Tibial nerve (tissue), 4 donors: ENCODE measurements at places on chromosomes 11 and 22.

GRCh38 chr11:91921974-91922373 is 302.6 kb upstream of the FAT3 start:
- no peaks in the 10 kb centered on the region for H3K27me3 ChIP-seq
- no peaks in the 10 kb centered on the region for H3K4me1 ChIP-seq
- H3K36me3 ChIP-seq: no peaks in the 10 kb centered on the region
- H3K4me3 ChIP-seq: no peak overlapping the region
- no peak overlapping the region for H3K27ac ChIP-seq
- DNase-seq: no peak

GRCh38 chr11:76200006-76200940 is 6.0 kb downstream of the WNT11 start:
- H3K27ac ChIP-seq: no peak overlapping the region
- H3K4me3 ChIP-seq: no peak overlapping the region
- DNase-seq: no peak
- no peaks in the 10 kb centered on the region for H3K4me1 ChIP-seq
- H3K36me3 ChIP-seq: no peaks in the 10 kb centered on the region
- H3K27me3 ChIP-seq: peaks cover 13% of the 10 kb centered on the region

DNA sequence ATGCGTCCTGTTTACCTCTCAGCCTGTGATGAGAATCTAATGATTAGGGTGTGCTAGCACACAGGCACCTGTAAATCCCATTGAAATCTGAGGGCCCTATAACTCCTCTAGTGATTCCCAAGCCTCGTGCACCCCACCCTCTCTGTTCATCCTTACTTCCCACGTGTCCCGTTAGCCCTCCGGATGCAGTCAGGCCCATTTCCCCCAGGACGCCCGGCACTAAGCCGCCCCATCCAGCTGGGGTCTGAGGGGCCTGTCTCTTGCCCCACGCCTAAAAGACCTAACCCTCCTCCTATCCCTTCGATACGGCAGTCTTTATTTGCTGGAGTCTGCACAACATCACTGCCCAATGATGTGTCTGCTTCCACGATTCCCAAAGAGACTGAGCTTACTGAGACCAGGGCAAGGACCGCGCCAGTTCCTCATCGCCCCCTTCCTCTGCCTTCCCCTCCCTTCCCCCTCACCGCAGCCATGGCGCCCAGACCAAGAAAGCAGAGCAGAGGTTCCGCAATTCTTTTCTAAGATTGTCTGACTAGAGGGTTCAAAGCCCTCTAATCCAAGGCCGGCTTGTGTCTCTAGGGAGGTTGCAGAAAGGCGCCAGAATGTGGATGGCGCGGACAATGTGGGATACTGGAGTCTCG is 1.1 kb upstream of the FADS2 start:
- H3K4me3 ChIP-seq: peak overlapping the region; percentile 69
- H3K36me3 ChIP-seq: no peaks in the 10 kb centered on the region
- no peak for DNase-seq

DNA sequence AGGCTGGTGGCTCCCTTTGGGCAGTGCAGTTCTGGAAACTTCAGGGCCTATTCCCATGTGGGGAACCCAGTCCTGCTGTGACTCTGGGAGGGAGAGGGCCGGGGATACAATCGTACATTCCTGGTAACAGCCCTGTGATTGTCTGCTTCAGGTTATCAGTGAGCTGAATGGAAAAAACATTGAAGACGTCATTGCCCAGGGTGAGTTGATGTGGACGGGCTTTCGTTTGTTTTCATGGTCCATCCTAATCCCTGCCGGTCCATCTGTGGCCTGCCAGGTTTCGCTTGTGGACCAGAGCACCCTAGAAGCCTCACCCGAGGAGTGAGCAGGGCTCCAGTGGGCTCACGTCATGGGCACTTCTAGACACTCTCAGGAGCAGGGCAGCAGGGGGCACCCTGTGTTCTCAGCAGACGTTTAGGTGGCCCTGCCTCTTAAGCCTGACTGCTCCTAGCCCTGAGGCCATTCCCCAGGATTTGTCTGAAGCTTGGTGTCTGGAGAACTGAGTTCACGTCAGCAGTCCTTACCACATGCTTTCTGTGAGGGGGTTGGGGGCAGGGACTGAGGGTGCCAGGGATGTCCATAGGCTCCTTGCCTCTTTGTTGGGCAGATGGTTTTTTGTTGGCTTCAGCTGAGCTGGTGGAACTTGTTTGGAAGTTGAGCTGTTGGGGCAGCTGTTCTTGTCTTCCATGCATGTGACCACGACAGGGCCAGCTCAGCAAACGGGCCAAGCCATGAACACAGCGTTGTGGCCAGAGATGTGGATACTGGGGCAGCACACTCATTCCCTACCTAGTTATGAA is 1.9 kb downstream of the RPLP2 start:
- H3K36me3 ChIP-seq: no peaks in the 10 kb centered on the region
- no peak for DNase-seq
- H3K27ac ChIP-seq: no peak overlapping the region
- peaks cover 34% of the 10 kb centered on the region for H3K4me1 ChIP-seq

- H3K36me3 ChIP-seq: no peaks in the 10 kb centered on the region
- H3K27me3 ChIP-seq: no peaks in the 10 kb centered on the region
- H3K27ac ChIP-seq: peak overlapping the region; percentile 92
These were observed 28.7 kb upstream of the NAV2 start for GRCh38 chr11:19683862-19684491.

DNA sequence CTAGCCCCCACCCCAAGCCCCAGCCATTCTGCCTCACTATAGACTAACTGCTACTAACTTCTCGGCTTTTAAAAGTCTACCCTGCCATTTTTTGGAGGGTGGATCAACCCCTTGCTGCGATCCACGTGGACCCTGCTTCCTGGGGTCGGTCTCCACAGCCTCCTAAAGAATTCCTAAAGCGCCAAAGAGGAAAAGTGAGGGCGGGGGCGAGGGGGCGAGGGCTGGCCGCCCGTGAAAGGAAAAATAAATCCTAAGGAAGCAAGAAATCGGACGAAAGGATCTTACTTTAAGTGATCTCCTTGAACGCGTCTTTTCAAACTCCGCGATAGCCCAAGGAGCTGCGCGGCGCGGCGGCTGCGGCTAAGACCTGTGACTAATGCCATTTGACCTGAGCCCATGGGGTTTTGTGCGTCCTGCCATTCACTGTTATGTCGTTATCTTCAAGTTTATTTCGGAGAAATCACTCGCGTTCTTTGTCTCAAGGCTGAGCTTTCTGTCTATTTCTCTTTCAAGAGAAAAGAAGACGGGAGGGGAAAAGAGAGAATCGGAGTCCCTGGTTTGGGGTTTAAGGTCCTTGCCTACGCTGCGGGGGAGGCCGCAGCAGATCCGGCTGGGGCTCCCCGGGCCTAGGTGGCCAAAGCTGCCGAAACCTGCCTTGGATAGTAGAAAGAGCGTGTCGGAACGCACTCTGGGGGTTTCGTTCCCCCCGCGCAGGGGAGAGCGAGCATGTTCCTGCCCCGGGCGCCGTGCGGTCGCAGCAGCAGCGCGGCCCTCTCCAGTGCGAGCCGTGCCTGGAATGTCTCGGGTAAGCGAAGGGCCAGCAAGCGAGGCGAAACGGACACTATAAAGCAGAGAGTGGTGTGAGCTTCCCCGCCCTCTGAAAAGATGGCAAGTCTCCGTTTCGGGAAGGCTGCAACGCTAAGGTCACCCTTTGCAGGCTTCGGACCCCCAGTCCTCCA is 2.8 kb upstream of the DBX1 start:
- H3K27ac ChIP-seq: no peak overlapping the region
- H3K27me3 ChIP-seq: peaks cover 99% of the 10 kb centered on the region
- peaks cover 15% of the 10 kb centered on the region for H3K4me1 ChIP-seq
- DNase-seq: no peak
- no peak overlapping the region for H3K4me3 ChIP-seq

DNA sequence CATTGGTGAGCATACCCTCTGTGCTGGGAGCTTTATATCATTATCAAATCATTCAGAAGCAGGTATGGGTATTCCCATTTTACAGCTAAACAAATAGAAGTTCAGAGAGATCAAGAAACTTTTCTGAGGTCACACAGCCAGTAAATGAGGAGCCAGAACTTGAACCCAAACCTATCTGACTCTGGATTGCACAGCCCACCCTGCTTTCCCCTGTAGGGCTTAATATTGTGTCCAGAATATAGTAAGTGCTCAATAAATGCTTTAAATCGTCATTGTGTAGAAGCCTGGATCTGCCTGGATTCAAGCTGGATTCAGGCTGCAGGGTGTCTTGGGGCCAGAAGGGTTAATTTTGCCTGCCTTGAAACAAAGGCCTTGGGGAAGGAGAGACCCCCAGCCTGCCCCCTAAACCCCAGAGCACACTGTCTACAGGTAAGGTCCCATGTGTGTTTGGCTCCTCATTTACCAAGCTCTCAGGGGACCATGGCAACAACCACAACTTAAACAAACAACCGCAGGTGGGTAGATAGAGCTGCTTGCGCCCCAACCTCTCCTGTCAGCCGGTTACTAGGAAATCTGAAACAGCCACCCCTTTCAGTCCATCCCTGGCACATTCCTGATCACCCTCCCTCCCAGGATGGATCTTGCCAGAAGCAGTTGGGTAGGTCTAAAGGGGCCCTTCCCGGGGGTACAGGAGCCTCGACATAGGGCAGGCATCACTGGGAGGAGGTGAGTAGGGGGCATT is 3.0 kb upstream of the SEC14L3 start:
- H3K27ac ChIP-seq: no peak overlapping the region
- no peaks in the 10 kb centered on the region for H3K36me3 ChIP-seq
- H3K27me3 ChIP-seq: no peaks in the 10 kb centered on the region
- no peak for DNase-seq
- no peaks in the 10 kb centered on the region for H3K4me1 ChIP-seq

GRCh38 chr11:28257761-28258160 is 149.6 kb downstream of the METTL15 start:
- no peaks in the 10 kb centered on the region for H3K27me3 ChIP-seq
- H3K27ac ChIP-seq: no peak overlapping the region
- H3K36me3 ChIP-seq: no peaks in the 10 kb centered on the region

- no peak for DNase-seq
- H3K4me1 ChIP-seq: peaks cover 11% of the 10 kb centered on the region
- no peaks in the 10 kb centered on the region for H3K36me3 ChIP-seq
- H3K27ac ChIP-seq: peak overlapping the region; percentile 32
These were observed 16.2 kb downstream of the CBL start for GRCh38 chr11:119222308-119222707.

GRCh38 chr11:1763336-1763795 is 361 bp downstream of the CTSD start:
- peaks cover 7% of the 10 kb centered on the region for H3K36me3 ChIP-seq
- H3K4me1 ChIP-seq: peaks cover 4% of the 10 kb centered on the region
- no peak for DNase-seq
- no peaks in the 10 kb centered on the region for H3K27me3 ChIP-seq
- peak overlapping the region; percentile 96 for H3K27ac ChIP-seq

GRCh38 chr22:34414467-34415440 is 494.5 kb upstream of the LARGE1 start:
- no peaks in the 10 kb centered on the region for H3K27me3 ChIP-seq
- H3K36me3 ChIP-seq: no peaks in the 10 kb centered on the region
- DNase-seq: no peak
- H3K4me1 ChIP-seq: no peaks in the 10 kb centered on the region

- no peaks in the 10 kb centered on the region for H3K27me3 ChIP-seq
- H3K27ac ChIP-seq: no peak overlapping the region
- peaks cover 20% of the 10 kb centered on the region for H3K36me3 ChIP-seq
- DNase-seq: no peak
- H3K4me3 ChIP-seq: no peak overlapping the region
These were observed 92.6 kb upstream of the LIN7C start for GRCh38 chr11:27599217-27599616.

- H3K4me3 ChIP-seq: no peak overlapping the region
- no peaks in the 10 kb centered on the region for H3K27me3 ChIP-seq
- no peak for DNase-seq
- H3K4me1 ChIP-seq: no peaks in the 10 kb centered on the region
- H3K36me3 ChIP-seq: no peaks in the 10 kb centered on the region
These were observed 30.3 kb downstream of the VSIG10L2 start for GRCh38 chr11:125976156-125976555.

DNA sequence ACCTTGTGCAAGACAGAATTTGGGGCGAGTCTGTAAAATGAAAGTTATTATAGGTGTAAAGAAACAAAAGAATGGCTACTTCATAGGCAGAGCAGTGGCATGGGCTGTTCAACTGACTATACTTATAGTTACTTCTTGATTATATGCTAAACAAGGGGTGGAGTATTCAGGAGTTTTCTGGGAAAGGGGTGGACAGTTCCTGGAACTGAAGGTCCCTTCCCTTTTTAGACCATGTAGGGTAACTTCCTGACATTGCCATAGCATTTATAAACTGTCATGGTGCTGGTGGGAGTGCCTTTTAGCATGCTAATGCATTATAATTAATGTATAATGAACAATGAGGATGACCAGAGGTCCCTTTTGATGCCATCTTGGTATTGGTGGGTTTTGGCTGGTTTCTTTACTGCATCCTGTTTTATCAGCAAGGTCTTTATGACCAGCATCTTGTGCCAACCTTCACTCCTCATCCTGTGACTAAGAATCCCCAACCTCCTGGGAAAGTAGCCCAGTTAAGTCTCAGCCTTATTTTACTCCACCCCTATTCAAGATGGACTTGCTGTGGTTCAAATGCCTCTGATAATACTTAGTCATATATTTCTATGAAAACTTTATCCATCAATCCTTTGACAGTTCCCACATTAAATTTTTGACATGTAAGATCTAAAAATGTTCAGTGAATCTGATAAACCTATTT is 118.6 kb downstream of the ARHGAP42 start:
- no peak for DNase-seq
- H3K27me3 ChIP-seq: no peaks in the 10 kb centered on the region
- no peak overlapping the region for H3K4me3 ChIP-seq
- H3K27ac ChIP-seq: no peak overlapping the region
- H3K4me1 ChIP-seq: no peaks in the 10 kb centered on the region

DNA sequence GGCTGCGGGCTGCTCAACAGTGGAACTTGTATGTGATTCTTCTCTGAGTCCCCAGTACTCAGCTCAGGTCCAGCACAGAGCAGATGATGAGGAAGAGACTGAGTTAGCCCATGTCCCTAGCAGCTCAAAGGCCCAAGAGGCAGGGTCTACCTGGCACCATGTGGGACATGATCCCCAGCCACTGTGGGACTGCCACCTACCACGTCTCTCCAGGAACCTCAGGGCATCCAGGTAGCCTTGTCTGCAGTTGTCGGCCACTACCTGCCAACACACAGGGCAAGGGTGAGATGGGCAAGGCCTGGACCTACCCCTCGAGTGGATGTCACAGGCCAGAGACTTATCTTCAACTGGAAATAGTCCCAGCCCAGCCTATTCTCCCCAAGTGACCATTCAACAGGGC is 4.4 kb downstream of the PNPLA5 start:
- no peak overlapping the region for H3K27ac ChIP-seq
- no peak for DNase-seq
- H3K4me1 ChIP-seq: peaks cover 12% of the 10 kb centered on the region
- H3K27me3 ChIP-seq: peaks cover 50% of the 10 kb centered on the region
- H3K36me3 ChIP-seq: no peaks in the 10 kb centered on the region

GRCh38 chr11:14617241-14618027 is 26.2 kb upstream of the PDE3B start:
- DNase-seq: no peak
- no peak overlapping the region for H3K27ac ChIP-seq
- H3K4me1 ChIP-seq: no peaks in the 10 kb centered on the region
- H3K36me3 ChIP-seq: no peaks in the 10 kb centered on the region
- no peaks in the 10 kb centered on the region for H3K27me3 ChIP-seq

GRCh38 chr11:96218006-96218405 is 125.0 kb downstream of the MAML2 start:
- no peaks in the 10 kb centered on the region for H3K36me3 ChIP-seq
- H3K27ac ChIP-seq: no peak overlapping the region

- no peaks in the 10 kb centered on the region for H3K27me3 ChIP-seq
- H3K4me3 ChIP-seq: no peak overlapping the region
- no peak for DNase-seq
These were observed 4.7 kb downstream of the TPST2 start for GRCh38 chr22:26585104-26585790.
